ENCODE measurements at places on chromosomes 11 and 22. TPM values are rescaled to one million over a fixed set of nuclear protein-coding genes. Genes with fewer than 3 reads are reported as not detected.

The PLAAT3 gene
- 26.6 TPM for total RNA-seq

The TRPC6 gene
- 5.8 TPM for total RNA-seq

The OR10A6 gene
- not detected for total RNA-seq

The OR8D1 gene
- not detected for total RNA-seq

The EHF gene
- 309 TPM for total RNA-seq

The CCDC116 gene
- total RNA-seq = 0.57 TPM

The OR52K1 gene
- total RNA-seq = not detected

The CSNK2A3 gene
- 2.1 TPM for total RNA-seq

The MS4A18 gene
- total RNA-seq = not detected

The HIKESHI gene
- 28.7 TPM for total RNA-seq

The TNNT3 gene
- total RNA-seq = 57.7 TPM

The KRTAP5-9 gene
- 10.3 TPM for total RNA-seq

The PHETA2 gene
- total RNA-seq = 7.8 TPM

The KCNJ11 gene
- 0.70 TPM for total RNA-seq

The WNT7B gene
- 58.6 TPM for total RNA-seq

The OLFML1 gene
- 13.6 TPM for total RNA-seq

The BBOX1 gene
- total RNA-seq = 0.73 TPM

The ANKK1 gene
- 1.4 TPM for total RNA-seq

The FERMT3 gene
- total RNA-seq = 15.5 TPM

The P2RX6 gene
- 5.7 TPM for total RNA-seq
